ENCODE measurements at places on chromosomes 13 and 19. TPM values are rescaled to one million over a fixed set of nuclear protein-coding genes. Genes with fewer than 3 reads are reported as not detected.

- peak; percentile 4 for DNase-seq
Measured at GRCh38 chr19:23002690-23003422, at the start of gene ZNF728. TSS of gene ZNF728 (minus strand) at chr19:23003176. CDS start at chr19:23003030, 146 bp downstream.

DNA sequence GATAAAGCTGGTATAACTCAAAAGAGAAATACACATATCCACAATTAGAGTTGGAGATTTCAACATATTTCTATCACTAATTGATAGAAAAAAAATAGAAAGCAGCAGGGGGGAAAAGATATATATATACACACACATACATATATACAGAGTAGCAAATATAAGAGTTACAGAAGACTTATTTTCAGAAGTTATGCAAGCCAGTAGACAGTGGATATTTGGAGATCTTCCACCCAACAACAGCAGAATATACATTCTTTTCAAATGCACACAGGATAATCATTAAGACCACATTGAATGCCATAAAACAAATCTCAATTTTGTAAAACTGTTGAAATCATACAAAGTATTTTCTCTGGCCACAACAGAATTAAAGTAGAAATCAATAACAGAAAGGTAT, 192.8 kb downstream of the LACC1 start:
- no peak for DNase-seq

GRCh38 chr13:59016250-59016649, 1147.5 kb downstream of the DIAPH3 start:
- no peak for DNase-seq

GRCh38 chr13:29935309-29935981, 85.0 kb upstream of the UBL3 start:
- peak; percentile 93 for DNase-seq

Gene POLRMT
- total RNA-seq = 66.6 TPM
